ENCODE measurements at places on chromosomes 13 and 19. TPM values are rescaled to one million over a fixed set of nuclear protein-coding genes. Genes with fewer than 3 reads are reported as not detected.

GRCh38 chr13:114107686-114108081, 24.7 kb downstream of the RASA3 start:
- no peak for DNase-seq
- no peak overlapping the region for H3K27ac ChIP-seq
- no peaks in the 10 kb centered on the region for H3K27me3 ChIP-seq

GRCh38 chr13:87798536-87798935, 127.4 kb downstream of the SLITRK5 start:
- H3K4me1 ChIP-seq, result no peaks in the 10 kb centered on the region
- H3K4me3 ChIP-seq, result no peak overlapping the region
- H3K27ac ChIP-seq, result no peak overlapping the region
- no peak for DNase-seq
- no peaks in the 10 kb centered on the region for H3K27me3 ChIP-seq
- no peaks in the 10 kb centered on the region for H3K36me3 ChIP-seq

DNA sequence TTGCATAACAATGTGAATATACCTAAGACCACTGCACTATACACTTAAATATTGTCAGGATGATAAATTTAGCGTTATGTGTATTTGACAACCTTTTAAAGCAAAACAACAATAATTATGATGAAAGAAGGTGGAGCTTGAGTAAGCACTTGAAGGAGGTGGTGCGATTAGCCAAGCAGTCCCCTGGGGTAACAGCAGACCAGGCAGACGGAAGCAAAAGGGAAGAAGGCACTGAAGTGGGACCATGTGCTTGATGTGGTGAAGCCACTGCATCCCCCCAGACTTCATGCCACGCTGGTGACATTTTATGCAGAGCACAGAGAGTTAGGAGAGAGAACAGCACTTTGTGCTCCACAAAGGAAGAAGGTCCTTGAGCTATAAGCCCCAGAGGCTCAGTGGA, 58.3 kb upstream of the ZNF507 start:
- peaks cover 5% of the 10 kb centered on the region for H3K4me1 ChIP-seq
- no peak overlapping the region for H3K27ac ChIP-seq
- no peak overlapping the region for H3K4me3 ChIP-seq
- H3K27me3 ChIP-seq, result no peaks in the 10 kb centered on the region

- H3K27me3 ChIP-seq, result no peaks in the 10 kb centered on the region
- no peaks in the 10 kb centered on the region for H3K36me3 ChIP-seq
- DNase-seq, result no peak
Measured at GRCh38 chr19:45347570-45348366, 7.2 kb downstream of the KLC3 start.

GRCh38 chr13:26949701-26950502, 189.3 kb upstream of the GPR12 start:
- peaks cover under 1% of the 10 kb centered on the region for H3K27me3 ChIP-seq
- H3K4me3 ChIP-seq, result no peak overlapping the region
- no peaks in the 10 kb centered on the region for H3K36me3 ChIP-seq
- no peak overlapping the region for H3K27ac ChIP-seq
- no peaks in the 10 kb centered on the region for H3K4me1 ChIP-seq
- no peak for DNase-seq

- H3K27me3 ChIP-seq, result no peaks in the 10 kb centered on the region
- no peak for DNase-seq
- no peaks in the 10 kb centered on the region for H3K4me1 ChIP-seq
- no peaks in the 10 kb centered on the region for H3K36me3 ChIP-seq
- no peak overlapping the region for H3K4me3 ChIP-seq
Measured at GRCh38 chr13:105147461-105147860, 1388.0 kb downstream of the EFNB2 start.

The AMER2 gene
- not detected for total RNA-seq

The SMAD9 gene
- total RNA-seq, result not detected

The WASF3 gene
- total RNA-seq, result 0.34 TPM

The ZNF90 gene
- total RNA-seq, result 14.6 TPM
